GM10248 (cell line): ENCODE measurements at places on chromosomes 2 and 18.

GRCh38 chr2:9770006-9770307, 73.3 kb upstream of the TAF1B start:
- DNase-seq, result no peak

- DNase-seq, result no peak
These were observed 999.7 kb upstream of the PIK3C3 start for GRCh38 chr18:40955351-40955750.

- no peak for DNase-seq
These were observed 22.8 kb upstream of the SCN7A start for GRCh38 chr2:166516712-166517303.

DNA sequence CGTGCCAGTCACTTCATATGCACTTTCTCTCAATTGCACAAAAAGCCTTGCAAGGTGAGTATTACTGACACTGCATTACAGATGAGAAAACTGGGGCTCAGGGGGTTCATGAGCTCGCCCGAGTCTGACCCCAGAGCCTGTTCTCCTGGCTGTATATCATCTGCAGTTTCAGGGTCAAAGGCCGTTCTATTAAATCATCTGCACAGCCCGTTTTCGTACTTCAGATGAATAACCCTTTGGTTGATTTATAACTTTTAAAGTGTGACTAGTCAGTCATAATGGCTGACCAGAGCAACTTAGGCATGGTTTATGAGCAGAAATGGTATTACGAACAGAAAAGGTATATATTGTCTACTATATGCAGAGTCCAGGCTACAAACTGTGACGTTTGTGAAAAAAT, 35.3 kb upstream of the NPAS2 start:
- no peak for DNase-seq

GRCh38 chr18:26480897-26481795, 67.2 kb downstream of the KCTD1 start:
- no peak for DNase-seq

GRCh38 chr18:36141576-36141975, 11.9 kb downstream of the ELP2 start:
- no peak for DNase-seq

- no peak for DNase-seq
These were observed 614.2 kb upstream of the CDH2 start for GRCh38 chr18:28791101-28791500.

DNA sequence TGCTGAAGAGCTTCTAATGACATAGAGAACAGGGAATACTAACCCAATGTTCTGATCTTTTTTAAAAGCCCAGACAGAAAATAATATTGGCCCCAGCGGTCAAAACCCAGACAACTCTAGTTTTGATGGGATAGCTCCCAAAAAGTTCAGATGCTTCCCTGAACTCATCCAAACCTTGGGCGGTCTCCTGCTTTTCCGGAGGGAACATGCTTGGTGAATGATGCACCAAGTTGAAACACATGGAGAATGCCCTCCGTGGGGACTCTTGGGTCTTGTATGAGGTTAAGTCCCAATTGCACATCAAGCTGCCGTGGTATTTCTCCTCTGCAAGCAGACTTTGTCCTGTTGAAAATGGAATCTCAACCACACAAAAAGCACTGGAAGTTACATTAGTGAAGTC, 120.7 kb upstream of the CTAGE1 start:
- no peak for DNase-seq

- DNase-seq, result no peak
These were observed 77.0 kb downstream of the EPC2 start for GRCh38 chr2:148721520-148721931.

- DNase-seq, result no peak
These were observed 155.8 kb downstream of the PTPRM start for GRCh38 chr18:7722955-7723354.

DNA sequence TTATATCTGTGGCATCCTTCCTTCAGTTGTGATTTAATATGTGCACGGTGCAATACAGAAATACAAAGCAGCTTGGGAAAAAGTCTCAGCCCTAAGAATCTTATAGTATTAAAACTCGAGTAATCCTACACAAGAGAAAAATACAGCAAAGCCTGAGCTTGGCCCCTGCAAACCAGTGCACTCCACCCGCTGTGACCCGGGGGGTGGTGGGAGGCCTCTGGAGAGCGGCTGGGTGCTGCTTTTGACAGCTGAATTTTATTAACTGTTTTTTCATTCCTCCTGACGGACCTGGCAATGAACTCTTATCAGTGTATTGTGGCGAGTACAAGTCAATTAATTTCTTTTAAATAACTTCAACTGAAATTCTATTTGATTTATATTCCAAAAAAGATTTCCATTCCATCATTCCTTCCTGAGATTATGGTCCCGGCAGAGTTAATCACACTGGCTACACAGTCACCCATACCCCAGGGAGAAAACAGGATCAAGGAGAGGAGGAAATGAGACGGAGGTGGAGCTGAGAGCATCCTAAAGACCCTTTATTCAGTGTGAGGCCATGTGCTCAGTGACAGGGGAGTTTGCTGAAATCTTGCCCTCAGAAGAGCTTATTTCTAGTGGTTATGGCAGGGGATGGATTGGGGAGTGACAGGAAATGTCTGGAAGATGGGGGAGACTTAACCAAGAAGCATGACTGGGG, 124.8 kb downstream of the KLHL29 start:
- DNase-seq, result no peak

DNA sequence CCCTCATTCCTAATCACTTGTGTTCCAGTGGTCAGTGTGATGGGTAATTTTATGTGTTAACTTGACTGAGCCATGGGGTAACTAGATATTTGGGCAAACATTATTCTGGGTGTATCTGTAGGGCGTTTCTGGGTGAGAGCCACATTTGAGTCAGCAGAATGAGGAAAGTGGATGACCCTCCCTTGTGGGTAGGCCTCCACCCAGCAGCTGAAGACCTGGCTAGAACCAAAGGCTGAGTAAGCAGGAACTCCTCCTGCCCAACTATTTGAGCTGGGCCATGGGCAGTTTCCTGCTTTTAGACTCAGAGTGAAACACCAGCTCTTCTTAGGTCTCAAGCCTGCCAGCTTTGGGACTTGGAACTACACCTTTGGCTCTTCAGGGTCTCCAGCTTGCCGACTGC, 141.8 kb downstream of the ACKR3 start:
- no peak for DNase-seq

DNA sequence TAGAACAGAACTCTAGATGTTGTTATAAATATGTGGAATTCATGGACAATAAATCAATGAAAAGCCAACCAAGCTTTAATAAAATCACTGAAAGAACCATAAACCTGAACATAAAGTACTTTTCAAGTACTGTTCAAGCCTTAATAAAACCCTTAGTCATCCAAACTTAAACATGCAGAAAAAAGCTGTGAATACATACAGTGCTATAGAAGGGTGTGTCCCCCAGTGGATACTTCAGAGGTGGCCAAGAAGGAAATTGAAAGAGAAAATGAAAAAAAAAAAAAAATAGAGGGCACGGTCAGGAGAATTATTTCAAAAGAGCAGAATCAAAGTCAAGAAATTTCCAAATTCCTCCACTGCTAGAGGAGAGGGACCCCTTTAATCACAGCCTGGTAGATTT, 141.1 kb downstream of the SP100 start:
- DNase-seq, result no peak

GRCh38 chr2:95077861-95078603, 43.6 kb downstream of the MRPS5 start:
- no peak for DNase-seq
